Activated T-helper 1 cell treated with anti-CD3 and anti-CD28 coated beads, Interleukin-12 subunit alpha, Interleukin-12 subunit beta, Interleukin-2, Interleukin-4 antibody, amounts not matched to agents 30 ng/mL and 10 ng/mL and 1 ng/mL, durations not matched to agents 14 hours and 24 hours and 36 hours (primary cell): ENCODE measurements at places on chromosomes 6 and 20. TPM values are rescaled to one million over a fixed set of nuclear protein-coding genes. Genes with fewer than 3 reads are reported as not detected.

- DNase-seq = no peak
Observed at GRCh38 chr6:10101551-10102252, 313.2 kb downstream of the TFAP2A start.

- no peak for DNase-seq
Observed at GRCh38 chr6:160027076-160027475, 58.2 kb downstream of the IGF2R start.

- DNase-seq = peak; percentile 66
Observed at GRCh38 chr6:31403283-31404060, at the start of gene MICA. Gene MICA, plus strand, starts transcription at chr6:31403595. Its CDS starts 38 bp downstream, at chr6:31403633.

DNA sequence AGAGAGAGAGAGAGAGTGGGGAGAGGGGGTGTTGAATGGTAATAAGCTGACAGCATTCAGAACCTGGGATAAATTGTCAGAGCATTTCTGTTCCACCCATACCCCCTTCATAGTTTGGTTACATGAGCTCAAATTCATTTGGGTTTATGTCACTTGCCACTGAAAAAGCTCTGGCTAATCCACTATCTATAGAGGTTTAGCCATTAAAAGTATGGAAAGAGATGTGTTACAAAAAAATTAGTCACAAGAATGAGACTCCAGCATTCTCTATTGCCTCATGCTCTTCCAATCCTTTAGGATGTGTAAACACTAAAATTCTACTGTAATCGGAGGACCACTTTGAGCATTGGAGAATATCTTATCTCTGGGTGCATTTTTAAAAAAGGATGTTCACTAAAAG lies 297.6 kb upstream of the TCF21 start:
- DNase-seq = no peak

- DNase-seq = no peak
Observed at GRCh38 chr6:127923135-127923534, 22.3 kb upstream of the THEMIS start.

- DNase-seq = no peak
Observed at GRCh38 chr6:37176268-37177076, 6.5 kb downstream of the PIM1 start.

- DNase-seq = no peak
Observed at GRCh38 chr20:12256806-12257205, 339.1 kb downstream of the BTBD3 start.

DNA sequence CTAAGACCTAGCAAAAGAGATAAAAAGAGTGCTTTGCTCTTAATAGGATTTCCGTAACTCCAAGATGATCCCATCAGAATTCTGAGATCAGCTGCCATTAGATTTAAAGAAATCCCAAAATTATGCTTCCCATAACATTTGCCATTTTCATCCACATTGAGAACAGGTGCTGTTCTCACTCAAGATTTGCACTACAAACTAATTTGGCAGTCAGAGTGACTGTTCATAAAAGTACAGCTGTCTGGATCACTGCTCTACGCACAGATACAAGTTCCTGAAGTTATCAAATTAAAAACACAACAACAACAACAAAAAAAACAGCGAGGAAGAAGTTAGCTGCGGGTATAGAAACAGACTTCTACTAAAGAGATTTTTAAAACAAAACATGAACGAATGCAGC lies 58.1 kb downstream of the ASCC3 start:
- no peak for DNase-seq

DNA sequence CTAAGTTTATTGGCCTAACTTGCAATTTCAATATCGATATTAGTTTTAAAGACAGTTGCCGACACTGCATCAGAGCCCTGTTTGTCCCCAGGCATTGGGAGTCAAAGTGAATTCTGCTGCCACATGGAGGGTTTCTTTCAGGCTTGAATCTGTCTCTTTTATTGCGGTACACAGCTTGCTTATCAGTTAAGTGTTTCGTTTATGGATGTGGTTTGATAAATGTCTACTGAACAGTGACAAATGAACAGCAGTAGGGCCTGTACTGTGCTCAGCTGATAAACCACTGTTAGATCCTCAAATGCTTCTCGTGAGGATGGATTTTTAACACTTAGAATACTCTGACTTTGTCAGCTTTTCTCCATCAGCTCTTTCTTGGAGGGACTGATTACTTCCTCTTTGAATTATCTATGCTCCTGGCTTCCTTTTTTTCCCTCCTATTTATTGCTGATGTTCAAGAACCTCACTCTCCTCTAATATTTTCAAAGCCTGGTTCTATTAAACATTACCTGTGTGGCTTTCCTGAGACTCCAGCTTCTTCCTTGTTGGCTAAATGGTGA lies 240.8 kb downstream of the PLCB1 start:
- DNase-seq = no peak

DNA sequence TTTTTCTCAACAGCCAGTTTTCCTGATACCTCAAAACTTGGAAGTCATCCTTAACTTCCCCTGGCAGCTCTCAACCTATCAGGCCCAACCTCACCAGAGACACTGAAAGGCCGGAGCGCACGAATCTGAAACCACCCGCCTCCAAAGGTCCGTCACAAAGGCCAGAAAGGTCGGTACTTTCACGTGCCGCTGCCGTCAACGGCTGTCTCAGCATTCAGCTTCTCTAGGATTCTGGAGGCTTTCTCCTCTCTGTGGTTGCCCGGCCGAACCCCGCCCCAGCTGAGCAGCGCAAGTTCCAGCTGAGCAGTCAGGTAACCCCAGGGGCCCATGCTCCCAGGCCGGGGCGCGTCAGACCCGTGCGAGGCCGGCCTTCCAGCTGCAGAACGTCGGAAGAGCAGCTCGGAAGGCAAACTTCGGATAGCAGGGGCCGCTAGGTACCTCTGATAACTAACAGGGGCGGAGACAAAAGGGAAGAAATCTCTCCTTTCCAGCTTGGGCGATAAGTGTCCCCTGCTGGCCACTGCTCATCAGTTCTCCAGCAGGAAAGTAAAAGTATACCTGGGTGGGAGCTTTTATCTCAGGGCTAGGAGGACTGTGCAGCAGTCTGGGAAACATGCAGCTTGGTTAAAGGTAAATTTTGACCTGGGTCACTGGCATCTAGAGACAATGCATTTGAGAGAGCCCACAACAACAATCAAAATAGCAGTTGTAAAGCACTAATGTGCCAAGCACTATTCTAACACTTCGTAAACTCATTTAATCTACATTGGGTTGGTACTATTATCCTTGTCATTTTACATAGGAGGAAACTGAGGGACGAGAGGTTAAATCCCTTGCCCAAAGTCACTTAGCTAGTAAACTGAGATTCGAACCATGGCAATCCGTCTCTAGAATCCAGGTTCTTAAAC lies 16.1 kb downstream of the ZSCAN12 start:
- DNase-seq = no peak

DNA sequence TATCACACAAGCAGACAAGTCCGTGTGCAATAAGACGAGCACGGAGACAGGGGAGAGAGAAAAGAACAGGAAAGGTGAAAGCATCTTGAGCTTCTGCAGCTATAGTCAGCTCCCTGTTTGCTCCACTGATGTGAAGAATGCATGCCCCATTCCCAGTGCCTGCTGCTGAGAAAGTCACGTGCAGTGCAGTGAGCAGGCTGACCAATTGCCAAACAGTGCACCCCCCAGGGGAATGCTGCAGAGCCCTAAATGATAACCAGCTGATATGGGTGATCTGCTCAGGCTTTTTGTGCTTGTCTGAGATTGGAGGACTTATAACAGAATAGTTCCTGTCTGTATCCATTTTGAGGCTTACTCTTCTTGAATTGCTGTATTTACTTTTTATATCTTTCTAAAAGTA lies 121.5 kb downstream of the PACRG start:
- no peak for DNase-seq

DNA sequence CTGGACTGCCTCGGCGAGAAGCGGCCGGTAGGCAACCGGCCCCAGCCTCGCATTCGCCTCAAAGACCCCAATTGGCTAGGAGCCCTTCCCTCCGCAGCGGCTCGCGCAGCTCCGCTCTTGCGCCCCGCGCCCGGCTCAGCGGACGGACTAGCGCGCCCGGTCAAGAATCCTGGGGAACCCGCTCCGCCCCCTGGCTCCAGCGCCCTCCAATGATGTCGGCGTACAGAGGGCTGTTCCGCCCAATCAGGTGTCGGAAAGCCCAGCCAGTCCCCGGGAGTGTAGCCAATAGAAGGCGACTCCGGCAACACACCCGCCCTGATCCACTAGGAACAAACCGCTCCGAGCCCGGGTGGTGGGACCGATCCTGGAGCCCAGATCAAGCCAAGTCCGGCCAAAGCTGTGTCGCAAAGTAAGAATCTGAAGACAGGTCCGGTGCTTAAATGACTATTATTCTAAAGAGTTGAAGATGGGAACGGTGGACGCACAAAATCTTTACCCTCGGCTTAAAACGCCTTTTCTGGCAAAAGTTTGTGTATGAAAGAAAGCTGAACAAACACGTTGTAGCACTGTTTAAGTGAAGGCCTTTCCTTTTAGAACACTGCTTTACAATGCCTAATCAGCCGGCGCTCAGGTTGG lies 132.2 kb downstream of the OGFRL1 start:
- DNase-seq = no peak

DNA sequence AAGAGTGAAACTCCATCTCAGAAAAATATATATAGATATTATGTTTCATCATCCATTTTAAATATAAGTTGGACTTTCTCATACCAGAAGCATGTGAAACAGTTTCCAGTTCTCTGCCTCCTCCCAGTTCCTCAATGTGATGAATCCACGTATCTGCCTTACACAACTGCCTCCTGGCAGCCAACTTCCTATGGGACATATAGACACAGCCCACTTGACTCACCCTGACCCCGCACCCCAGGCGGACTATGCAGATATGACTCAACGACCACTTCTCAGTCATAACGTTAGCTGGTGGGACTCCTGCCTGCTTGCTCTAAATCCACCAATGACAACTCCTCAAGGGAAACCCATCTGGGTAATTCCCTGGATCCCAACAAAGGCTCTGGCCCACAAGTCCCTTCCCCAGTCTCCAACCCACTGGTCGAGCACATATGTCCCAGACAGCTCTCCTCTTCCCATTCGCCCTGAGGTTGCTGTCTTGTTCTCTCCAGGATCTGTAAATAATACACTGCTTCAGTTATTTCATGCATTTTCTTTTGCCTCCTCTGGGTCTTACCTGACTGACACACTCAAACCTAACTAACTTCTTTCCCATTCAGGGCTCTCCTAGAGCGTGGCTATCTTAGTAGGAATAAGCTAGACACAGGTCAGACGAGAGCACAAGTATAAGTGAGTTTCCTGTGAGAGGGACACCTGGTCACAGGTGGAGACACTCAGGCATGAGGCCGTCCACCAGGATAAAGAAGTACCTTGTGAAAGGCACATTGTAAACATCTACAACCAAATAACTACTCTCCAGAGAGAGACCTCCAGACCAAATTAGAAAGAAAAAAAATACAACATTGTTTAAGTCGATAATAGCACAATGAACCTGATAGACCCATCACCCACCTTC lies 548.5 kb downstream of the CD83 start:
- no peak for DNase-seq

- DNase-seq = no peak
Observed at GRCh38 chr6:25834950-25835349, 3.1 kb upstream of the SLC17A1 start.

- DNase-seq = no peak
Observed at GRCh38 chr6:107641071-107641470, 151.2 kb downstream of the SOBP start.

DNA sequence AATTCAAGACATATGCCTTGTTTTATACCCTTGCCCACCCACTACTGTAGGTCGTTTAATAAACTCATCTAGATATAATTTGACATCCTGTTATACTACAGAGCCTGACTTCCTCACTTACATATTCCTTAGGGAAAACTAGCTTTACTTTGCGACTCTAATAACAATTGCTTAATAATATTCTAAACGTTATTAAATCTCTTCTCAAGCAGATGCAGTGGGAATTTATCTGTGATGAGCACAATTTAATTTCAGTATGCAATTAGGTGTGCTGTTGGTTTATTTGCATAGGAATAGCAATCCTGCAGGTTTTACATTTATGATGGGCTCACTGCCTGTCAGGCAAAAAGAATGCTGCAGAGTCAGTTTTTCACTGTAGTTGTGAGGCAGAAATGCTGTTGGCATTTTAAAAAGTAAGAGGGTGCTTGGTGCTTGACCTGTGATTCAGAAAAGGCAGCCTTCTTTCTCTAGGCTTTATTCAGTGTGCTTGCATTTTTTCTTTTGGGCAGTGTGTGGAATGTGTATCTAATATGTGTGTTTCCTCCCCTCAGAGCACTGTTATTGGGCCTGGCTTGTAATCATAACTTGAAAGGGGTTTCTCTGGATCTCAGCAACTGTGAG lies 152.3 kb upstream of the SCGN start:
- DNase-seq = no peak

GRCh38 chr20:32249030-32249738 lies 28.3 kb upstream of the KIF3B start:
- peak; percentile 46 for DNase-seq

GRCh38 chr6:1190366-1190765 lies 121.5 kb upstream of the FOXQ1 start:
- no peak for DNase-seq

- DNase-seq = no peak
Observed at GRCh38 chr6:148566664-148567350, 180.0 kb upstream of the UST start.

GRCh38 chr6:147774856-147775255 lies 266.4 kb downstream of the SAMD5 start:
- DNase-seq = no peak

DNA sequence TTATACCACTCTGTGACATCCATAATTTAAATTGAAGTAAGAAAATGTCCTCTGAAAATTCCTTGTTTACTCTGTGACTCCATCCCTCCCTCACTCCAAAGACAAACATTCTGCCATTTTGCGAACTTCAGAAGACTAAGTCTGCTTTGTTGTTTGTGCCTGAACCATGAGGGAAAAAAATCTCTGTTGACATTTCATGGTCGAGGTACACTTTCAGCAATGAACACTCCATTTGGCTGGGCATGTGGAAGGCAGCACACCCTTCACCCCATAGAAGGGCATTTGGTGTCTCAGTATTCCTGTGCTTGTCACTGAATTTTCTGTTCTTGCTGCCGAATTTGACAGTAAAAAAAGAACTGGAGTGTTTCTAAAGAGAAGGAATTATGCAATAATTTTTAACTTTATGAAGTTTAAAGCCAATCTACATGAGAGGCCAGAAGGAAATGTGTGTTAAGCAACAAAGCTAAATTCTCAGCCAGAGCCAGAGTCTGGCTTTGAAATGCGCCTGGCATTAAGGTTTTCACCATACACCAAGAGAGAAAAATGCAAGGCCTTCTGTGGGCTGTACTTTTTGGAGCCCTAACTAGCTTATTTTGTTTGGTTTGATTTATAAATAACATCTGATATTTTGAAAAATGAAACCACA lies 4.7 kb upstream of the PBOV1 start:
- no peak for DNase-seq

Gene TRIM39
- total RNA-seq = 14.2 and 15.6 TPM in 2 replicates

Gene PPIL6
- total RNA-seq = 0.13 and 0.29 TPM in 2 replicates

Gene LINC00237
- not detected in 2 replicates for total RNA-seq

Gene MARCKS
- 0.05 and 0.10 TPM in 2 replicates for total RNA-seq

Gene BMP2
- 0.08 and 0.12 TPM in 2 replicates for total RNA-seq

Gene PLG
- 0.24 and 0.60 TPM in 2 replicates for total RNA-seq

Gene SIRPD
- not detected in 2 replicates for total RNA-seq

Gene SUPT3H
- 11.0 and 11.7 TPM in 2 replicates for total RNA-seq

Gene HMGCLL1
- not detected in 2 replicates for total RNA-seq

Gene IL17A
- not detected in 2 replicates for total RNA-seq
